ENCODE measurements at places on chromosomes 2 and 18. TPM values are rescaled to one million over a fixed set of nuclear protein-coding genes. Genes with fewer than 3 reads are reported as not detected.

Gene GRB14
- total RNA-seq, result 67.3 TPM

Gene COL3A1
- total RNA-seq, result 39.7 TPM

Gene SERPINB4
- total RNA-seq, result 0.24 TPM

Gene CNRIP1
- 9.2 TPM for total RNA-seq

Gene ASXL3
- total RNA-seq, result 15.4 TPM

Gene CRYBA2
- total RNA-seq, result 0.56 TPM

Gene STK36
- total RNA-seq, result 186 TPM

All from testis (tissue), 5 donors.